NCI-H2171 (cell line): ENCODE measurements at places on chromosomes 2 and 18.
A peak's percentile ranks its signal among the peaks of the same experiment; 100 is the strongest.

DNA sequence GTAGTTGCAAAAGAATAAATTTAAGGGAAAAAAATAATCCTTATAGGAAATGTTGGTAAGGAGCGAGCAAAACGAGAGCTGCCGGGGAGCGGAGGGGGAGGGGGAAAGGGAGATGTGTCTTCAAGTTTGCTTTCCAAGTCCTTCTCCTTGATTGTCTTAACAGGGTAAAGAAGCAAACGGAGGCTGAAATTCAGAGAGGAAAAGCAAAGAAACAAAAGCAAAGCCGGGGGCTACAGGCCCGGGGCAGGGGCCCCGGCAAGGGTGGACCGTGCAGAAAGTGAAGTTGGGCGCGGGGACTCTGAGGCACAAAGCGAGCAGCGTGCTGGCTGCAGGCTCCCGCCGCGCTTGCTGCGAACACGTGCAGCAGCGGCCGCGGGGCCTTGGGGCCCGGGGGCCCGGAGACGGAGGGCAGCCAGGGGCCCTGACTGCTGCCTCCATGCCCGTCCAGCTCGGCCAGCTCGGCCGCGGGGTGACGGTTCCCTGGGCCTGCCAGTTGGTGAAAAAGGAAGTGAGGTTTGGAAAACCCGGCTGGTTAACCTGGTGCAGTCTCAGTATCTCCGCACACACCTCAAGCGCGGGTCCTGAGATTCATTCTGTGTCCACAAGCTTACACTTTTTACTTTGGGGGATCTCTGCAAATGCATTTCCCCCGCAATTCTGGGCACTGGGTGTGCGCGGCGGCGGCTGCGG lies 4.1 kb downstream of the BCL11A start:
- DNase-seq = peak; percentile 63

DNA sequence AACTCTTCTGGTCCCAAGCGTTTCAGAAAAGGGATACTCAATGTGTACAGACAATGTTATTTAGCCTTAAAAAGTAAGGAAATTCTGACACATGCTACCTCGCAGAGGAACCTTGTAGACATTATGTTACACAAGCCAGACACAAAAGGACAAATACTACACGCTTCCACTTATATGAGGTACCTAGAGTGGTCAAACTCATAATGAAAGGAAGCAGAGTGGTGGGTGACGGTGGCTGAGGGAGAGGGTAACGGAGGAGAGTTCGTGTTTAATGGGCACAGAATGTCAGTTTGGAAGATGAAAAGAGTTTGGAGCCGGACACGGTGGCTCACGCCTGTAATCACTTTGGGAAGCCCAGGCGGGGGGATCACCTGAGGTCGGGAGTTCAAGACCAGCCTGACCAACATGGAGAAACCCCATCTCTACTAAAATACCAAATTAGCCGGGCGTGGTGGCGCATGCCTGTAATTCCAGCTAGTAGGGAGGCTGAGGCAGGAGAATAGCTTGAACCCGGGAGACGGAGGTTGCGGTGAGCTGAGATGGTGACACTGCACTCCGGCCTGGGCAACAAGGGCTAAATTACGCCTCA lies 1.4 kb downstream of the MCM6 start:
- no peak for DNase-seq

DNA sequence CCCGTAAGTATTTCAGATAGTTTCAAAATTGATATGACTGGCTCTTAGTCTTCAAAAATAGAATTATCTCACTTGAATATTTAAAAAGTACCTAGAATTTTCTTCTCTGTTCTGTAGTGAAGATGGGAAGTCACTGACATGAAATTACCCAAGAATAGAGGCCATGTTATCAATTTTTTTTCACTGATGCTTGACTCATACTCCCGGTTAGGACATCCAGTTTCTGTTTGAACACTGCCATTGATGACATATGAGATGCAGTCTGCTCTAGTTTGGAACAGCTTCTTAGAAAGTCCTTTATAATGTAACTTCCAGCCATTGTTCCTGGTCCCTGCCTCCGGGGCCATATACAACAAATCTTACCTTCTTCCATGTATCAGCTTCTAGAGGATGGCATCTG lies 26.0 kb downstream of the MAP3K20 start:
- DNase-seq = no peak

GRCh38 chr2:172253190-172254052 lies 150.7 kb upstream of the DLX2 start:
- DNase-seq = no peak

DNA sequence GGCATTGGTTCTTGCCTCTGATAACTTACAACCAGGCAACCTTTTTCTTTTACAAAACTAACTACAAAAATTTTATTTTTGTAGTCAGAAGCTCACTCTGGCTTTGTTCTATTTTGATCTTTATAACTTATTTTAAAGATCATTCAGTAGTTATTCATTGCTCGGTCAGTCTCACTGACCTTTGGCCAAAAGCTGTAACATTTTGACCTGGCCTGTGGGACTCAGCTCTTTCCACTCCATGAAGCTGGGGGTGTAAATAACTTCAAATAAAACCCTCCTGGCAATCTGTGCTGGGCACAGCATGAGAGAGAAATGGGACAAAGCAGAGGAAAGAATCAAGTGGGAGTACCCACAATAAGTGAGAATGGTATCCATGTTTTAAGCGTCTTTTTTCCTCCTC lies 380.7 kb downstream of the SETBP1 start:
- DNase-seq = no peak

- DNase-seq = no peak
These were observed 15.8 kb downstream of the PASK start for GRCh38 chr2:241133436-241133820.

- DNase-seq = no peak
These were observed 522.0 kb upstream of the FAM98A start for GRCh38 chr2:34121076-34121475.

- DNase-seq = no peak
These were observed 776 bp downstream of the EMILIN2 start for GRCh38 chr18:2847317-2848246.

- DNase-seq = no peak
These were observed 11.7 kb downstream of the CYP26B1 start for GRCh38 chr2:72135921-72136320.

DNA sequence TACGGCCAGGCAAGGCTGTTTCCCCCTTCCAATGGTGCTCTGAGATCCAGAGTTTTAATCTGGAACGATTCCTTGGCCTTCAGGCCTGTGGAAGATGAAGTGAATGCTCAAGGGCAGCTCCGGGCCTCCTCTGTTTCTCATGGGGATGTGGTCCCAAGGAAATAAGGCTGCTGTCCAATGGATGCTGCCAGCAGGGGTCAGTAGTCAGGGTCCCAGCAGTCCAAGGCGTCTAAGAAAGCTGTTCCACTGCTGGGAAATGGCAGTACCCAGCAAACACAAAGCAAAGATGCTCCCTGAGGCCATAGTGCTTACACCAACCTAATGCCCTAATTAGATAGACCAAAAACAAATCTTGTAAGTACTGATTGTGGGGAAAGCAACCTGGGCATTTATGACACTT lies 12.5 kb downstream of the NMS start:
- no peak for DNase-seq

- no peak for DNase-seq
These were observed 168.1 kb downstream of the MIB1 start for GRCh38 chr18:21908711-21909110.

- no peak for DNase-seq
These were observed 720.3 kb downstream of the DPP10 start for GRCh38 chr2:115162494-115163293.

GRCh38 chr2:16385341-16385740 lies 280.3 kb downstream of the CYRIA start:
- DNase-seq = no peak

DNA sequence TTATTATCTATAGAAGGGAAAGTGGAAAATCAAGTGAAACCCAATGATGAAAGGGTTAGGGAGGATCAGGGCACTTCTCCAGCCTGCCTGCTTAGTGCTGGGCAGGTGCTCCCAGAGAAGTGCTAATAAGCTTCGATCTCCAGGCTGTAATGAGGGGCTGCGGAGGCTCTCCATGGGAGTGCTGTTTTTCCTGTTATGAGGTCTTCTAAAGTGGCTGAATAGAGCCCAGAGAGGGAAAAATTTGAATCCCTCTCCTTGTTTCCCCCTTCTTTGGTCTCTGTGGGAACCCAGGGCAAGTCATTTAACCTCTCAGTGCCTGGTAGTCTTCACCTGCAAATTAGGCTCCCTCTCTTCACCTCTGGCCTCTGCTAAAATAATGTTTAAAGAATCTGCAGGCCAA lies 351.7 kb upstream of the DCC start:
- DNase-seq = no peak

DNA sequence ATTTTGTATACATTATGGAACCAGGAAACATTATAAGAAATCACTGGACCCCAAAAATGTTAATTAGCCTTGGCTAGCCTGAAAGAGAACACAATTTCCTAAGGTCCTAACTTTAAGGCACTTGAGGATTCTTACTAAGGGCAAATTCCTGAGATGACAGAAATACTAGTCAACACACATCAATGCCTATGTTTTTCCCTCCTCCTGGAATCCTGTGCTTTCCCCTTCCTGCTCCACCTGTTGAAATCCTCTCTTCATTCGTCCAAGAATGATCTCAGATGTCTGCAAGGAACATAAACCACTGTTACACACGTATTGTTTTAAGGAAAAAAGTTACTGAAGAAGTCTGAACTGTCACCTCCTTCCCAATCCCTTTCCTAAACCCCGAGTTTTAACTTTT lies 21.2 kb upstream of the DARS1 start:
- no peak for DNase-seq

GRCh38 chr2:96684883-96685576 lies 42.5 kb downstream of the FER1L5 start:
- DNase-seq = no peak

DNA sequence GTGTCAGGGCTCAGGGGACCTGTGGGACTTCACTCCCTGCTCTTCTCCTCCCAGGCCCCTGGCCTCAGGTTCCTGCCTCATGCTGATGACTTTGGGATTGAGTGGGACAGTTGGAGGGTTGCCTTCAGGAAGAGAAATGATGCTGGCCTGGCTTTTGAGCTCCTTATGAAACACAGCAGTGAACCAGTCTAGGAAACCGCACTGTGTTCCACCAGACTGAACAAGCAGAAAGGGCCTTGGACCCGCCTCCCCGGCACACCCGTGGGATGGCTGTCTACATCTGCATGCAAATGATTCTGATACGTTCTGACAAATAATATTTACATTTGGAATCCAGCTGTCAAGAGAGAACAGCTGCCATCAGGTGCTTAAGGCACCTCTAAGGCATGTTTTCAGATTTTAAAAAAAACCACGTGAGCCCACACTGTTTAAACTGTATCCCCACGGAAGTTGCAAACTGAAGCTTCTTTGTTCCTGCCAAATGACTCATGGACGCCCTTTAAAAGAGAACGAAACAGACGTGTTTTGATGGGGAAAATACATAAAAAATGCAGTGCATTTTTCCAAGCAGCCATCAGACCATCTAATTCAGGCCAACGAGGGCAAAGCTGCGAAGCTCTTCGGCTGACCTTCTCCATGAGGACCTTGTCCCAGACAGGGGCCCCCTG lies 27.6 kb upstream of the ASAP2 start:
- peak; percentile 20 for DNase-seq

GRCh38 chr2:131646669-131647297 lies 119.1 kb downstream of the CCDC74A start:
- no peak for DNase-seq

GRCh38 chr18:39480494-39481195 lies 1915.0 kb upstream of the CELF4 start:
- no peak for DNase-seq

- no peak for DNase-seq
These were observed 2.8 kb downstream of the CLK1 start for GRCh38 chr2:200861617-200862155.

DNA sequence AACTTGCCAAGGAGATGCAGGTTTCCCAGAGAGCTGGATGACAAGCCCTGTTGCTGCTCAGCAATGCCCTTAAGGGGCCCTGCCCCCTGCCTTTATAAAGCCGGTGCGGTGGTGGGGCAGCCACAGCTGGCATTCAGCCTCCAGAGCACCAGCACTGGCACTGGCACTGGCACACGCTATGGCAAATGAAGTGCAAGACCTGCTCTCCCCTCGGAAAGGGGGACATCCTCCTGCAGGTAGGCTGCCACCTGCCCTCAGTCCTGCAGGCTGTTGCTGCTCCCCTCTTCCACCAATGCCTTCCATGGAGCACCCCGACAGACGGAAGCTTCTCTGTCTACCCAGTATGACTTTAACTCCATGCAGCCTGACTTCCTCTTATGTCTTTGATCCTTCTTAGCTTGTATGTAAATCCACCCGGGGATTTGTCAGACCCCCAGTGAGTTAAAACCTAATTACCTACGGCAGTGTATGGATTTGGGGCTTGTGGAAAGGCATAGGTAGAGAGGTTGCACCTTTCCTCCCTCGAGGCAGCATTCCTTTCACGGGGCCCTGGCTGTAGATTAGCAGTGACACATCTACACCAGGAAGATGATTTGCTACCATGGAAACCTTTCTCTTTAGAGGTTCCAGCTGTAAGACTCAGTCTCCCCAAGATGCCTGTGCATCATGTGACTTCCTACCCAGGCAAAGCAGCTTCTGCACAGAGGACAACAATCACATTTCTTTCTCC lies at the start of gene DAPL1:
Gene DAPL1, plus strand, starts transcription at position 123 of the 730 bp plus-strand sequence. Its CDS starts 56 bp downstream, at position 179.
- DNase-seq = peak; percentile 36

- DNase-seq = no peak
These were observed 100.9 kb upstream of the TEX51 start for GRCh38 chr2:126797622-126798275.

DNA sequence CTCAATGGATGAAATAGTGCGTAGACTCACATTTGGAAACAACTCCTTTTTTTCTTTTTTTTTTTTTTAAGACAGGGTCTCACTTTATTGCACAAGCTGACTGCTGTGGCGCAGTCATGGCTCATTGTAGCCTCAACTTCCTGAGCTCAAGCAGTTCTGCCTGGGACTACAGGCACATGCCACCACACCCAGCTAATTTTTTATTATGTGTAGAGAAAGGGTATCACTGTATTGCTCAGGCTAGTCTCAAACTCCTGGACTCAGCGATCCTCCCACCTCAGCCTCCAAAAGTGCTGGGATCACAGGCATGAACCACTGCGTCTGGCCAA lies 17.4 kb downstream of the HAT1 start:
- DNase-seq = no peak

GRCh38 chr2:160425434-160426151 lies 68.0 kb downstream of the RBMS1 start:
- DNase-seq = no peak

DNA sequence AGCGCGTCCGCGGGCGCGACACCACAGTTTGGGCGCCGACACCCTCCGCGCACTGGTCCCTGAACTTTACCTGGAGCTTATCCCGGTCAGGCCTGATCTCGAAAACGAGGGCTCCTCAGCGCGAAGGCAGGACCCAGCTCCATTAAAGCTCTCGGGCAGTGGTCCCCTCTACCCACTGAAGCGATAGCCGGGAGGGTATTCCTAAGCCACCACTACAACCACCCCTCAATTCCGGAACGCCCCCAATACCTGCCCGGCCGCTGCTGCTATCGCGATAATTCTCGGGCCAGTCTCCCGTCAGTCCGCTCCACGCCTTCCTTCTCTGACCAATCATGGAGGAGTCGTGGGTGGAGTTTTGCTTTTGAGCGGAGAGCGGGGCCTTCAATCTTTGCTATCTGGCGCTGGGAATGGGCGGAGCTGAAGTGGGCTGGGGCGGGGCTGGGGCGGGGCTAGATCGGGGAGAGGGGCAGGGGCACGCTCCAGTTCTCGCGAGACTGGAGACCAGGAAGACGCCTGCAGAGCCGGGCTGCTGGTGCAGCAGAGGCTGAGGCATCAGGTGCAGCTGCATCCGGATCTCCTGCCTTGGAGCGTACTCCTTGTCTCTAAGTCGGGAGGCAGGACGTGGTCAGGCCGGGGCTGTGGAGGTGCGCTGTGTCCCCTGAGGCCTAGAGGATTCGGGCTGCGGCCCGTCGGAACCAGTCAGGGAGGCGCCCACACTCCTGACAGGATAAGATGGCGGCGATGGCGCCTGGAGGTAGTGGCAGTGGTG lies at the start of the genes PIGN and RELCH:
Gene PIGN, minus strand, starts transcription at position 283 of the 769 bp plus-strand sequence. CDS start 25,703 bp downstream, outside the sequence.
Gene RELCH, plus strand, starts transcription at position 482 of the 769 bp plus-strand sequence. Its CDS starts 251 bp downstream, at position 733.
- peak; percentile 98 for DNase-seq

GRCh38 chr2:48330430-48330829 lies 199.5 kb upstream of the STON1 start:
- DNase-seq = no peak
